DMS79 treated with DMSO at 0.1 percent for 48 hours (cell line): ENCODE measurements at places on chromosomes 7 and 10.
A peak's percentile ranks its signal among the peaks of the same experiment; 100 is the strongest.

DNA sequence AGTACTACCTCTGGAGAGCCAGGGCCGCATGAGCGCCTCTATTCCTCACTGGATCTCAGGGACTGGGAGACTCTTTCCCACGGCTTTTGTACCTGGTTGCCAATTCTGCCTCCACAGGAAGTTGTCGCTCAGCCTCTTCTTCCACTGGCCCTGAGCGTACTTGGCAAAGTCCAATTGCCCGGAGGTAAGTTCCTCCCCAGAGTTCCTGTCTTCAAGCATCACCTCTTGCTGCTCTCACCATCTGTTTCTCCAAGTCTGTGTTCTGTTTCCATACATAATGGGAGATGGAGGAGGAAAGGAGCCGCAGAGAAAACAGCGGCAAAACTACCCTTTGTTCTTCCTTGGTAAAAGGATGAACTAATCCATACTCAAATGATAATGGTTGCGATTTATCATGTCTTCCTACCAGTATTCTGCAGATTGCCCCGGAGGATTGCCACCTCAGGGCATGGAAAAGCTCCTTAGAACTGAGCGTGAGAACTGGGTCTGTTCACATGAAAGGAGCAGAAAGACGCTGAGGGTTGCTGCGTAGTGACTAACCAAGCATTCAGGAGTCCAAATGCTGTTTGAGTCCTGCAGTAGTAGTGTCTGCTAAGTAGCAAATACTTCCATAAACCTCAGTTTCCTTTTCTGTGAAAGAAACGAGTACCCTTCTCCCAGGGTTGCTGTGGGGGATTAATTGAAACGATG, 170.2 kb upstream of the GLI3 start:
- DNase-seq = no peak

DNA sequence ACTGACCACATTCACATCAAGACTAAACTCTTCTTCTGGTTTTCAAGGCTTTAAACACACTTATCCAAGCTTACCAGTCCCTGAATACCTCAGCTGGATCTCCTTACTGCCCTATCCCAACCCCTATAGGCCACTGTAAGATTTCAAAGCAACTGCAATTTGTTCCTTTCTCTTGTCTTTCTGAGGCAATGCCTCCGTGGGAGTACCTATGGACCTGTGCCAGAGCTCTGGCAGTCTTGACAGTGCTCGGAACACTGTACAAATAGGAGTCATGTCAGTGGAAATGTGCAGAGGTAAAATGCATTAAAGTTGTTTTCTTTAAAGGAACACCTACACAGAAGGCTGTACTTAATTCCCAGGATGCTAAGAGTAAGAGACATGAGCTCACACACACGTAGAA, 124.7 kb downstream of the CNOT4 start:
- no peak for DNase-seq

DNA sequence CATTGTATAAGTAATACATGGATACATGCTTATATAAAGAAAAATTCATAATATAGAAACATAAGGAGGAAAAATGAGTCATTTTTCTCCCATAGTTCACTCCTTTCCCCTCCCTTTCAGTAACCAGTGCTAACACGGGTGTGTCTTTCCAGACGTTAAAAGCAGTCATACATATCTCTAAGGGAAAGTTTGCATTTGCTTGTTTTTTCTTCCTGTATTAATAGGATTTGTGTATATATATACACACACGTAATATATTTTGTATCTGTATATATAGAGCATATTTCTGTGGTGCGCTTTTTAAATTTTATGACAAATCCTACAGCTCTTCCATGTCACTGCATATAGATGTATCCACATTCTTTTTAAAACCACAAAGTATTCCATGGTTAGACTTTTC, 78.8 kb downstream of the RALA start:
- DNase-seq = no peak

DNA sequence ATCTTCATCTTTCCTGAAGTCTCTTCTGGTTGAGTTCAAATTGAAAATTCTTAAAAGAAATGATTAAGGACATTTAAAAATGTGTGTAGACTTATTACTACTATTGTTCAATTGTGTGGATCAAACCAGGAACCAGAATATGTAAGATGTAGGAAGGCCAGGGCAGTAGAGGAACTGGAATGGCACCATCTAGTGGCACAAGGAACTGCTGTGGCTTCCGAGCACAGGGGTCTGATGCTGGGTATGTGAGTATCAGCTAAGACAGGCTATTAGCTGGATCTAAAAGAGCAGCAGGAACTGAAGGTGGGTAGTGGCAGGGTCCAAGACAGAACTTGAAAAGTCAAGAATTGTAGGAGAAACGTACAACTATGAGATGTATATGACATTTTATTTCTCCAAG, 247.3 kb downstream of the SEMA3A start:
- no peak for DNase-seq

- DNase-seq = no peak
These were observed 9.3 kb downstream of the ADD3 start for GRCh38 chr10:110017052-110017451.

DNA sequence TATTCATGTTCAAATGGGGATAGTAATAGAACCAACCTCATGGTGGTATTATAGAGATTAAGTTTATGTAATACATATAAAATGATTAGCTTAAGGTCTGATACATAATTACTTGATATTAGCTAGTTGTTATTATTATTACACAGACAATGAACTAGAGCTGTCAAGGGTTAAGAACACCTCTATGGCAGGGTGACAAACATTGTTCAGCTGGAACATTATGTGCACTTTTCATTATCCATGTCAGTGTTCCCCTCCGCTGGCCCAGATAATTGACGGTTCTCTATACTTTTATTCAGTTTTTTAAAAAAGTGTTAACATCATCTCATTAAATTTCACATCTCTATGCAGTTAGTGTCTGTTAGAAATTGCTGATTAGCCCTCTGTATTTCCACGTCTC, 142.1 kb downstream of the CDK14 start:
- DNase-seq = no peak

GRCh38 chr10:113665806-113666354, 2.0 kb upstream of the NRAP start:
- DNase-seq = no peak

GRCh38 chr7:101719123-101719470, 90.0 kb upstream of the MYL10 start:
- DNase-seq = no peak

DNA sequence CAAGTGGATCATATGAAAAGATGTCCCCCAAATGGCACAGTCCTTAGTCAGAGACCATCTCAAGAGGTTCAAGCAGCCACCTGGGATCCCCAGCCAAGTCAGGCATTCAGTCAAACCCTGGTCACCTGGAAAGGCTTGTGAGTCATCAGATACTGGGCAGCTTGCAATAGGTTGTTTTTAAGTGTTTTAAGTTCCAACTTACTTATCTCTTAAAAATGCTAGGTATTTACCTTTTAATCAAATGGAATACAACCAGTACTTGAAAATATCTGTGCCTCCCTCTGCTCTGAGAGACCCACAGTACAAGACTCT, 262.2 kb downstream of the WDR11 start:
- DNase-seq = peak; percentile 4

- no peak for DNase-seq
These were observed 290.2 kb downstream of the C7orf25 start for GRCh38 chr7:42621543-42622219.
